A549 treated with GW870086 at 1 μM for 4 hours (cell line): ENCODE measurements at places on chromosomes 12 and 14. TPM values are rescaled to one million over a fixed set of nuclear protein-coding genes. Genes with fewer than 3 reads are reported as not detected.

Gene RAP1B
- 166 to 211 TPM (median 185 TPM) in 5 replicates for total RNA-seq

Gene CLEC4C
- not detected in 5 replicates for total RNA-seq

Gene CIT
- total RNA-seq: 8.2 to 13.2 TPM (median 11.6 TPM) in 5 replicates

Gene YY1
- total RNA-seq: 56.7 to 74.6 TPM (median 67.3 TPM) in 5 replicates

Gene PPP1R12A
- total RNA-seq: 14.8 to 32.6 TPM (median 25.5 TPM) in 5 replicates

Gene ADCY4
- total RNA-seq: not detected in 5 replicates

Gene PTGDR
- not detected in 5 replicates for total RNA-seq

Gene SBNO1
- total RNA-seq: 16.5 to 26.5 TPM (median 23.8 TPM) in 5 replicates

Gene DPF3
- total RNA-seq: 0.05 to 0.30 TPM (median 0.15 TPM) in 4 of 5 replicates, not detected in the other

Gene KRT1
- total RNA-seq: not detected in 5 replicates

Gene LHX5
- 0.03 to 0.08 TPM (median 0.07 TPM) in 3 of 5 replicates, not detected in the others for total RNA-seq

Gene KRT73
- total RNA-seq: not detected in 5 replicates

Gene CD4
- not detected in 5 replicates for total RNA-seq

Gene OTOGL
- not detected in 5 replicates for total RNA-seq

Gene ACVRL1
- total RNA-seq: 0.05 to 0.14 TPM in 2 of 5 replicates, not detected in the others

Gene IKBIP
- total RNA-seq: 61.5 to 77.0 TPM (median 70.5 TPM) in 5 replicates

Gene LRRC10
- not detected in 5 replicates for total RNA-seq

Gene SLC25A21
- 0.55 to 1.0 TPM (median 0.73 TPM) in 5 replicates for total RNA-seq

Gene SYNE2
- total RNA-seq: 9.4 to 10.9 TPM (median 10.3 TPM) in 5 replicates

Gene ALDH1L2
- total RNA-seq: 2.7 to 3.7 TPM (median 3.6 TPM) in 5 replicates

Gene FBLN5
- 2.7 to 3.3 TPM (median 3.1 TPM) in 5 replicates for total RNA-seq

Gene TAS2R8
- not detected in 5 replicates for total RNA-seq

Gene TDRD9
- 0.08 to 0.22 TPM (median 0.14 TPM) in 5 replicates for total RNA-seq

Gene LRRK2
- 1.5 to 2.0 TPM (median 1.8 TPM) in 5 replicates for total RNA-seq

Gene SUSD6
- total RNA-seq: 6.0 to 7.0 TPM (median 6.7 TPM) in 5 replicates

Gene GDF3
- not detected in 5 replicates for total RNA-seq

Gene KRT7
- 4,163 to 5,096 TPM (median 4,633 TPM) in 5 replicates for total RNA-seq

Gene MSRB3
- 20.5 to 25.4 TPM (median 21.0 TPM) in 5 replicates for total RNA-seq

Gene FAM161B
- total RNA-seq: 1.2 to 1.7 TPM (median 1.5 TPM) in 5 replicates

Gene ABCD2
- total RNA-seq: not detected in 5 replicates

Gene IKZF4
- total RNA-seq: 1.7 to 3.9 TPM (median 2.9 TPM) in 5 replicates

Gene POU6F1
- 1.2 to 2.8 TPM (median 2.1 TPM) in 5 replicates for total RNA-seq

Gene MMP19
- total RNA-seq: 0.16 to 0.49 TPM (median 0.32 TPM) in 5 replicates

Gene ANKS1B
- total RNA-seq: 0.37 to 0.67 TPM (median 0.58 TPM) in 5 replicates

Gene RAB15
- total RNA-seq: 20.2 to 23.6 TPM (median 22.2 TPM) in 5 replicates

Gene RFX4
- total RNA-seq: not detected in 5 replicates

Gene DBX2
- total RNA-seq: not detected in 5 replicates

Gene TEX52
- not detected in 5 replicates for total RNA-seq

Gene OASL
- total RNA-seq: 2.7 to 4.7 TPM (median 4.1 TPM) in 5 replicates

Gene GUCY2C
- 0.03 TPM in 1 of 5 replicates, not detected in the others for total RNA-seq

Gene INSM2
- 0.03 to 0.11 TPM (median 0.05 TPM) in 3 of 5 replicates, not detected in the others for total RNA-seq

Gene SOS2
- 7.4 to 11.7 TPM (median 10.8 TPM) in 5 replicates for total RNA-seq

Gene KLRC3
- total RNA-seq: 0.41 to 0.42 TPM in 2 of 5 replicates, not detected in the others

Gene MLH3
- total RNA-seq: 16.6 to 21.9 TPM (median 19.2 TPM) in 5 replicates

Gene CCDC196
- total RNA-seq: not detected in 5 replicates

Gene AICDA
- 0.13 to 0.34 TPM (median 0.23 TPM) in 4 of 5 replicates, not detected in the other for total RNA-seq

Gene CRIP1
- 1,759 to 2,006 TPM (median 1,923 TPM) in 5 replicates for total RNA-seq

Gene PTCSC3
- not detected in 5 replicates for total RNA-seq

Gene KRT78
- total RNA-seq: 0.06 to 0.25 TPM in 2 of 5 replicates, not detected in the others

Gene PFKM
- total RNA-seq: 23.7 to 27.3 TPM (median 26.5 TPM) in 5 replicates

Gene CCDC177
- total RNA-seq: 0.02 to 0.07 TPM (median 0.06 TPM) in 3 of 5 replicates, not detected in the others
